Activated T-helper 1 cell treated with anti-CD3 and anti-CD28 coated beads, Interleukin-12 subunit alpha, Interleukin-12 subunit beta, Interleukin-2, Interleukin-4 antibody, amounts not matched to agents 30 ng/mL and 10 ng/mL and 1 ng/mL, durations not matched to agents 14 hours and 24 hours and 36 hours (primary cell): ENCODE measurements at places on chromosomes 2 and 18.

DNA sequence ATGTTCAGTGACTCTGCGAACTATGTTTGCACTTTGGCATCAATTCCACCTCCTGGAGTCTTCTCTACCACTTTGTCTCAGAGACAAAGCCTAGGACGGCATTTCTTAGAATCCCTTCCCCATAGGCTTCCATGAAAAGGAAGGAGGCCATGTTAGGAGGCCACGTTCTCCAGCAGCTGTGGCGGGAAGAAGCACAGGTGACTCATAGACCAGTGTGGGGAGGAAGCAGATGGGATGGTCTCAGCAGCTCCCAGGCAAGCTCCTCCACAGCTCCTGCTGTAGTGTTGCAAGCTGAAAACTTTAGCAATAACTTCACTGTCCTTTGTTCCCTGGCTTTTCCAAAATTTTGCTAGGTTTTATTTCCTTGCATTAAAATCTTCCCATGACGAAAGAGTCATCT lies 781.3 kb upstream of the ID2 start:
- no peaks in the 10 kb centered on the region for H3K36me3 ChIP-seq
- H3K4me3 ChIP-seq, result no peak overlapping the region
- no peak overlapping the region for H3K27ac ChIP-seq
- DNase-seq, result no peak
- H3K27me3 ChIP-seq, result peaks cover 7% of the 10 kb centered on the region

DNA sequence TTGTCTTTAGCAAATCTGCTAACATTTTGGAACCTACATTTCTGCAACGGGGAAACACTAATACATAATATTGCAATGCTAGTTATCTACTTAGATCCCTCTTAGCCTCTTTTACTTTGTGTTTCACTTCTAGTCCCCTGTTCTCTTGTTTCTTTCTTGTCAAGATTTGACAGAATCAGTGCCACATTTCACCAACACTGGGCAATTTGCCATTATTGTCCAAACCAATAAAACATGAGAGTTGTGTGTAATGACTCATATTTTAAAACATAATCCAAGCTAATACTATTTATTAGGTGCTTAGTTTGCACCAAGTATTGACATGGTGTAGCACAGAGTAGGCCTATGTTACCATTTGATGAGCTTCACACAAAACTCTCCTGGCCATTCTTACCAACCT lies 33.7 kb upstream of the ACVR1C start:
- no peak for DNase-seq
- no peaks in the 10 kb centered on the region for H3K36me3 ChIP-seq
- no peak overlapping the region for H3K4me3 ChIP-seq

GRCh38 chr2:148201075-148202004 lies 180.4 kb downstream of the MBD5 start:
- H3K4me1 ChIP-seq, result no peaks in the 10 kb centered on the region
- no peak overlapping the region for H3K27ac ChIP-seq
- peak; percentile 13 for DNase-seq
- H3K27me3 ChIP-seq, result no peaks in the 10 kb centered on the region

GRCh38 chr2:23412556-23413155 lies 27.7 kb downstream of the KLHL29 start:
- H3K4me1 ChIP-seq, result no peaks in the 10 kb centered on the region
- H3K27ac ChIP-seq, result no peak overlapping the region
- no peak for DNase-seq
- no peak overlapping the region for H3K4me3 ChIP-seq
- peaks cover 9% of the 10 kb centered on the region for H3K27me3 ChIP-seq

- DNase-seq, result no peak
- H3K4me3 ChIP-seq, result no peak overlapping the region
- no peaks in the 10 kb centered on the region for H3K36me3 ChIP-seq
- H3K27ac ChIP-seq, result no peak overlapping the region
- no peaks in the 10 kb centered on the region for H3K4me1 ChIP-seq
Measured at GRCh38 chr2:71833855-71834560, 313.7 kb downstream of the CYP26B1 start.

DNA sequence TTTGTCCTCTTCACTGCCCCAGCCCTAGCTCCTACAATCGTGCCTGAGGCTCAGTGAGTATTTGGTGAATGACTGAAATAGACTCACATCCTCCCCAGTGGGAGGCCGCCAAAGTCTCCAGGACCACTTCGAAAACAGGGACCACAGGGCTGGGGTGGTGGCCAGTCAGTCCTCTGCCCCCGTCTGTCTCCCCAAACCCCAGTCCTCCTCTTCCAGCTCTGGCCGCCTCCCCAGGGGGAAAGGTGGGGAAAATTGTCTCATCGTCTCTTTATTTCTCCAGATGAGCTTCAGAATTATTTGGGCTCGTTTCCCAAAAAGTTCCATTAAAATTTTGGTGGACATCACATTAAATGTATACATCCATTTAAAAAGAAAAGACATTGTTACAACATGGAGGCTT lies 43.5 kb downstream of the NPPC start:
- no peaks in the 10 kb centered on the region for H3K4me1 ChIP-seq
- H3K4me3 ChIP-seq, result no peak overlapping the region
- DNase-seq, result no peak
- no peak overlapping the region for H3K27ac ChIP-seq
- H3K36me3 ChIP-seq, result no peaks in the 10 kb centered on the region

DNA sequence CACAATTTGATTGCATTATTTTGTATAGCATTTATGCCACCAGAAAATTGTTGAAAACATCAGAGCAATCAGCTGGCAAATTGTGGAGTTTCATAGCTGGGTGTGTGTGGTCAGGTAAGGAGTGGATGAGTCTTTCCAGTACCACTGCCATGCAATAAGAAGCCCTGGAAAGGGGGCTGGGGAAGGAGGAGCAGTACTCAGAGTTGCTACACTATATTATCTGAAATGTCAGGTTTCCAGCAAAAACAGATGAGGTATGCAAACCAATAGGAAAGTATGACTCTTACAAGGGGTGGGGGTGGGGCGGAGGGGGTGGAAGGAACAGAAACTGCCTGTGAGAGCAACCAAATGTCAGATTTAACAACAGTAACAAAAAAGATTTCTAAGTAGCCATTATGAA lies 112.2 kb downstream of the SOS1 start:
- H3K36me3 ChIP-seq, result peaks cover 43% of the 10 kb centered on the region
- peaks cover 19% of the 10 kb centered on the region for H3K4me1 ChIP-seq
- DNase-seq, result no peak
- peak overlapping the region; percentile 94 for H3K27ac ChIP-seq
- H3K27me3 ChIP-seq, result no peaks in the 10 kb centered on the region

DNA sequence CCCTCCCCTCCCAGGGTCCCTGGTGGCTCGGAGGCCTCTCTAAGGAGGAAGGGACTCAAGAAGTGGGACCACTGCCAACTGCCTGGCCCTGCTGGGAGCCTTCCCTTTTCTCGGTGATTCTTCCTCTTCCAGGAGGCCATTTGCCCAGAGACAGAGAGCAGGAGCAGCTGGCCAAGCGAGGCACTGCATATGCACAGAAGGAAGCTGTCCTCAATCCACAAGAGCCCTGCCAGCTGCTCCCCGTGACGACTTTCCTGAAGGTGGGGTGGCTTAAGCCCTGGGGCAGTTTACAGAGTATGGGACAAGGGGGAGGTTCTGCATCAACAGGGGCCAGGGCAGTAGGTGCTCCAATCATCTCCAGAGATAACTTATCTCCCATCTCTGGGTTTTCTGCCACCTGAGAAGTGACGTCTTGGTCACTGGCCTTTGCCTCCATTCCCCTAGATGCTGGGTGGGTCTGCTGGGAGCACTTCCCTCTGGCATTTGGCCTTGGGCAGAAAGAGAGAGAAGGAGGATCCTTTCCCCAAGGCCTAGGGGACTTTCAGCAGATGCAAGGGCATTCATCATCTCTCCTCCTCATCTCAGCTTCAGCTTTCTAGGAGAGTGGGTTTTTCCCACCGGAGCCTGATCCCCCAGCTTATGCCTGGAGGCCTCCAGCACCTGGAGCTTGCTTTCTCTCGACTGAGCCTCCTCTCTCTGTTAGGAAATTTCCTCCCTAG lies 28.5 kb downstream of the CIB4 start:
- no peaks in the 10 kb centered on the region for H3K36me3 ChIP-seq
- H3K27ac ChIP-seq, result no peak overlapping the region
- peaks cover 4% of the 10 kb centered on the region for H3K27me3 ChIP-seq
- no peaks in the 10 kb centered on the region for H3K4me1 ChIP-seq
- no peak for DNase-seq

GRCh38 chr2:16134436-16135165 lies 194.3 kb downstream of the MYCN start:
- no peaks in the 10 kb centered on the region for H3K36me3 ChIP-seq
- DNase-seq, result no peak
- H3K4me1 ChIP-seq, result no peaks in the 10 kb centered on the region
- H3K27me3 ChIP-seq, result no peaks in the 10 kb centered on the region
- no peak overlapping the region for H3K27ac ChIP-seq

DNA sequence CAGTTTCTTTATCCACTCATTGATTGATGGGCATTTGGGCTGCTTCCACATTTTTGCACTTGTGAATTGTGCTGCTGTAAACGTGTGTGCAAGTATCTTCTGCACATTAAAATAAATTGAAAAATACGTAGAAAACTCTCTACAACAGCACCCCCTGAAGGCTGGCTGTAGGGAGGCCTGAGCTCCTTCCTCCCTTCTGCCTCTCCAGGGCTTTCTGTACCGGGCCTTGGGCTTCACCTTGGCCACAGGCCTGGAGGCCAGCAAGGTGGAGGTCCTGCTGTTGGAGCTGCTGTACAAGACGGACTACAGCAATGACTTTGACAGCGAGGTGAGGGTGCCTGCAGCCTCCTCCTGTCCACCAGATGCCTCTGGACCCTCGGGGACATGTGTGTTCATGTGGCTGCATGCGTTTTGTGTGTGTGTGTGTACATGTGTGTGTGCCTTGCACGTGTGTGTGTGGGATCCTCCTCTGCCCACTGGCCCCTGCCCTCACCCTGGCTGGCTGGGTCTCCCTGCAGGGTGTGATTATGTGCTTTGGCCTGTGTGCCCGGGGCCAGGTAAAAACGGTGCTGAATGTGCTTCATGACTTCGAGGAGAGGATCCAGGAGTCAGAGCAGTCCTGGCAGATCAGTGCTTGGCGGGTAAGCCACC lies 29.2 kb downstream of the MROH2A start:
- no peak overlapping the region for H3K4me3 ChIP-seq
- H3K4me1 ChIP-seq, result no peaks in the 10 kb centered on the region
- DNase-seq, result no peak
- H3K27ac ChIP-seq, result no peak overlapping the region
- H3K27me3 ChIP-seq, result peaks cover 4% of the 10 kb centered on the region

GRCh38 chr2:119372778-119373568 lies 6.2 kb downstream of the DBI start:
- peaks cover 57% of the 10 kb centered on the region for H3K36me3 ChIP-seq
- no peak overlapping the region for H3K4me3 ChIP-seq
- no peaks in the 10 kb centered on the region for H3K27me3 ChIP-seq
- H3K27ac ChIP-seq, result no peak overlapping the region
- DNase-seq, result no peak

DNA sequence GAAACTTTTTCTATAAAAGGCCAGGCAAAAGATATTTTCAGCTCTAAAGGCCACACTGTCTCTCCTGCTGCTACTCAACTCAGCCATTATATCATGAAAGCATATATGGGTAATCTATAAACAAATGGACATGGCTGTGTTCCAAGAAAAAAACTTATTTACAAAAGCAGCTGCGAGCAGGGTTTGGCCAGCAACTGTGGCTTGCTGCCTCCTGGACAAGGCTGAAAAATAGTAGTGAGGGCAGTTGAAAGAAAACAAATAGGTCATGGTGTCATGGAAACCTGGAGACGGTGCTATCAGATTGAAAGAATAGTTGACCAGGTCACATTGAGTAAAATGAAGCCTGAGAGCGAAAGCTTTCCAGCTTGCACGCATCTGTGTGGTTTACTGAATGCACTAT lies 89.2 kb upstream of the LRATD1 start:
- H3K27me3 ChIP-seq, result no peaks in the 10 kb centered on the region
- no peak for DNase-seq
- H3K27ac ChIP-seq, result no peak overlapping the region

DNA sequence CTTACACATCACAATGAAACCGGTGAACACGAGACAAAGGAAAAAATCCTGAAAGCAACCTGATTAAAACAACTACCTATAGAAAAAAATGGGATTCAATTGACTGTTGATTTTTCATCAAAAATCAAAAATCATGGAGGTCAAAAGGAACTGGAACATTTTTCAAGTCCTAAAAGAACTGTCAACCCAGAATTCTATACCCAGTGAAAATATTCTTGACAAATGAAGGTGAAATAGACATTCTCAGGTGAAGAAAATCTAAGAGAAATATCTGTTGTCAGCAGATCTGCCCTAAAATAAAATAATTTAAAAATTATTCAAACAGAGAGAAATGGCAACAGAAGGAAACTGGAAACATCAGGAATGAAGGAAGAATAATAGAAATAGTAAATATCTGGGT lies 38.9 kb downstream of the GAREM1 start:
- no peak for DNase-seq
- no peaks in the 10 kb centered on the region for H3K4me1 ChIP-seq
- H3K4me3 ChIP-seq, result no peak overlapping the region
- no peak overlapping the region for H3K27ac ChIP-seq

- H3K4me1 ChIP-seq, result peaks cover 6% of the 10 kb centered on the region
- H3K36me3 ChIP-seq, result no peaks in the 10 kb centered on the region
Measured at GRCh38 chr2:207490441-207490840, 39.3 kb upstream of the CREB1 start.

GRCh38 chr2:9895669-9896590 lies 52.7 kb downstream of the TAF1B start:
- H3K4me1 ChIP-seq, result peaks cover 29% of the 10 kb centered on the region
- H3K4me3 ChIP-seq, result no peak overlapping the region
- DNase-seq, result no peak
- H3K27ac ChIP-seq, result no peak overlapping the region
- H3K27me3 ChIP-seq, result no peaks in the 10 kb centered on the region

GRCh38 chr2:19219060-19219459 lies 139.4 kb downstream of the OSR1 start:
- H3K27ac ChIP-seq, result no peak overlapping the region
- no peaks in the 10 kb centered on the region for H3K36me3 ChIP-seq
- no peak for DNase-seq

DNA sequence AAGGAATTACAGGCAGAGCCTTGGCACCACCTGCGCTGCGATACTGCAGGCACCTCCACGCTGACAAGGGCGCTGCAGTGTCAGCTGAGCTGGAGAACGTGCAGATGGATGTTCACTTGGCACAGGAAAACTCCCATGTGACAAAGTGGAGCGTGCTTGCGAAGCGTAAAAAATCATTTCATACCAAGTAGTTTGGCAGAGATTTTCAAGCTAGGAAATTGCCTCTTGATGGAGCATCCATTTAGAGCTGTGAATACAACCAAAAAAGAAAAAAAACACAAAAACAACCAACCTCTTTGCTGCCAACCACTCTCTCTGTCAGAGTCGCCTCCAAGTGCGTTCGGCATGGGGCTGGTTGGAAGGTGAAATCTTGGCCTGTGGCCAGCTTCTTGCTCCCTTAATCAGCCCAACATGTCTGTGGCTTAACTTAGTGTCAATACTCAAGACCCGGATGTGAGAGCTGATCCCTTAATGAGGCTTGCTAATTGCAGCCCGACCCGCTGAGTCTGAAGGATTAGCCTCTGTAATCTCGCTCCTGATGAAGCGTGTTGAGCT lies 38.1 kb downstream of the ACOXL start:
- H3K4me1 ChIP-seq, result no peaks in the 10 kb centered on the region
- no peaks in the 10 kb centered on the region for H3K36me3 ChIP-seq
- H3K27ac ChIP-seq, result no peak overlapping the region
- no peak for DNase-seq
- no peak overlapping the region for H3K4me3 ChIP-seq
- H3K27me3 ChIP-seq, result peaks cover 32% of the 10 kb centered on the region
